ENCODE measurements at places on chromosomes 5 and 9.
A peak's percentile ranks its signal among the peaks of the same experiment; 100 is the strongest.

- no peak for DNase-seq
Measured at GRCh38 chr5:178222292-178222691, 10.3 kb downstream of the PHYKPL start.

GRCh38 chr9:93676310-93677047 is 100.1 kb downstream of the PHF2 start:
- peak; percentile 72 for DNase-seq

GRCh38 chr9:17476401-17476800 is 102.5 kb upstream of the SH3GL2 start:
- DNase-seq = no peak

- DNase-seq = no peak
Measured at GRCh38 chr5:129125819-129126218, 31.3 kb downstream of the ISOC1 start.

GRCh38 chr5:121031491-121031890 is 567.4 kb downstream of the PRR16 start:
- no peak for DNase-seq

- no peak for DNase-seq
Measured at GRCh38 chr5:14698495-14698894, 34.0 kb downstream of the OTULIN start.

DNA sequence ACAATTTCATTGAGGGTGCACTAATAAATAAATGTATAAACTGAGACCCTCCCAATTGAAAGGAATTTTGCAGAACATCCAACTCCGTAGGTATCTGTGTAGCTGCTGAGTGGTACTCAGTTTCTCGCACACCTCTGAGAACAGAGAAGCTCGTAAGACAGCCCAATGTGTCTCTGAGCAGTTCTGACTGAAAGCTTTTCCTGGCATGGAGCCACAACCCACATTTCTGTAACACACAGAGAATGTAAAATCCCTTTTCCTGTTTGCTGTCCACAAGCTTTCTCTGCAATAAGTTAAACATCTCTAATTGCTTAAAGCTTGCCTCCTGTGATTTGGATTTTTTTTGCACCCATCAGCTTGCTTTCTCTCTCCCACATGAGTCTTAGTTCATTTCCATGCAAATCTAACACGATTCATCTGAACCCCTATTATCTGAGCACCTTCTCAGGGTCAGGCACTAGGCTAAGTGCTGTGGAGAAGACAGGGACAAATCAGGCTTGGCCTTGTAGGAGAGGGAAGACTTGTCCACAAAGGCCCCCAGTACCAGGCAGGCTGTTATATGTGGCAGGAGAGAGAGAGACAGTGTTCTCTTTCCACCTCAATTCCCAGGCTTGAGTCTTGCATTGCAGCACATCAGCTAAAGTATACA is 44.2 kb upstream of the COL15A1 start:
- no peak for DNase-seq

GRCh38 chr5:143445776-143446175 is 42.3 kb upstream of the NR3C1 start:
- no peak for DNase-seq

DNA sequence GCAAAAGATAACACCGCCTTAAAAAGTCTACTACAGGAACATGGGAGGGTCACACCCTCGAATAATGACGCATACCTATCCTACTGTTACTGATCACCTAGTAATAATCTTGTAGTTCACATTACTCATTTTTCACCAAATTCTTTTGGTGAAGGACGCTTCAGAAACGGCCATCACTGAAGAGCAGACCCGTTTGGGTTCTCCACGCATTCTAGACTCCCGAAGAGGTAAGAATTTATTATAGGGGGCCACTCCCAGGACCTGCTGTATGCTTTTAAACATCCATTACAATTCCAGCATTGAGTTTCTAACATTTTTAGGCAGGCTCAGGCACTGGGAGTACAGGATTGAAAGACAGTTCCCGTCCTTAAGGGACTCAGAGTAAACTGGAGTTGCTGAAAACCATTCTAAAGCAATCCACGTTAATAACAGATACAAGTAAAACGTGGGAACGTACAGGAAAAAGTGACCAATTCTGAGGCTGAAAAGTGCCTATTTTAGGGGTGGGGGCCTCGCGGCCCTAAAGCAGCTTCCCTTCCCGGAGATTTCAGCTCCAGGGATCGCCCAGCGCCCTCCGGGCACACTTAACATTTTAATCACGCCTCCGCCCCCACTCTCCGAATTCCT is at the start of gene FER:
FER (plus strand) TSS at position 124 of the 627 bp plus-strand sequence. CDS start 50,286 bp downstream, outside the sequence.
- DNase-seq = no peak

- no peak for DNase-seq
Measured at GRCh38 chr5:53479590-53480415, 626 bp upstream of the FST start.

DNA sequence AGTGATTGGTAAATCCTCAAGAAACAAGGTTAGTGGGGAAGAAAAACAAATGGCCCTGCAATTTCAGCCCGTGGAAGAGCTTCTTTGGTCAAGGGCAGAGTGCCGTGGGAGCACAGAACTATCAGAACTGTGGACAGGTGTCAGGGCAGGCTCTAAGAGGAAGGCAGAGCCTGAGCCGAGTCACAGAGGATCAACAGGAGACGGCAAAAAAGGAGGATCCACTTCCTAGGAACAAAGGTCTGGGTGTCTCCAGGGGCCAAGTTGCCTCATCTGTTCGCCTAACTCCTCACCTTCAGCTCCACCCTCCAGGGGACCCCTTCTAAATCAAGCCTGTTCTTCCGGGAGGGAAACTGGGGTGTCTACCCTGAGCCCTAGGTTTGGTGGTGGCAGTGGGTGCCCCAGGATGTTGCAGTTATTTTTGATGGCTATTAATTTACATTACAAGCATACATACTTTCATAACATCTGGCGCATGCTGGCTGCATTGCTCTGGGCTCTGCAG is 88.0 kb downstream of the FEM1C start:
- no peak for DNase-seq

- no peak for DNase-seq
Measured at GRCh38 chr5:157596487-157596886, 20.9 kb upstream of the ADAM19 start.

GRCh38 chr9:128382261-128382660 is 11.1 kb downstream of the URM1 start:
- DNase-seq = no peak

DNA sequence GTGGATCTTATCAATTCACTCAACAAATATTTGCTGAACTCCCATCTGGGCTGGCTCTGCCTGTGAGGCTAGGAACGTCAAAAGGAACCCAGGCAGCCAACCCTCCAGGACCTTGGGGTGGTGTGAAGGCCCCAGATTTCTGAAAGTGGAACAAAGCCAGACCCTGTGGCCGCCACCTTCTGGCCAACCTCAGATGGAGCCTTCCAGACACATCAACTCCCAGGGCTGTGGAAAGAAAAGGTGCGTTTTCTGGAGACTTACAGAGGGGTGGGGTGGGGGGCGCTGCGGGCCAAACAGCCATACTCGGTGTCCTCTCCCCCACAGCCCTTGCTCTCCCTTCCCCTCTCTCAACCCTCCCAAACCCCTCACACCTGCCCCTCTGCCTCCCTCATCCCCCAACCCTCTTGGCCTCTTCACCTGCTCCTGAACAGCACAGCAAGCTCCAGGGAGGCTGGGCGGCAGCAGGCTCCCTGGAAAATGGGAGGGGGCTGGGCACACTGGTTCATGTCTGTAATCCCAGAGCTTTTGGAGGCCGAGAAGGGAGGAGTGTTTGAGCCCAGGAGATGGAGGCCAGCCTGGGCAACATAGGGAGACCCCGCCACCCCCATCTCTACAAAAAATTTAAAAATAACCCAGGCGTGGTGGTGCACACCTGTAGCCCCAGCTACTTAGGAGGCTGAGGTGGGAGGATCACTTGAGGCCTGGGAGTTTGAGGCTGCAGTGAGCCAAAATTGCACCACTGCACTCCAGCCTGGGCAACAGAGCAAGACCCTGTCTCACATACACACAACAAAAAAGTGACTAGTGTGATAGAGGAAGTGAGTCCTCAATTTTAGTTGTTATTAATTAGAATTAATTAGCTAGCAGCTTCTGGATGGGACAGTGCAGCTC is 45.0 kb upstream of the PRRC2B start:
- DNase-seq = peak; percentile 71

DNA sequence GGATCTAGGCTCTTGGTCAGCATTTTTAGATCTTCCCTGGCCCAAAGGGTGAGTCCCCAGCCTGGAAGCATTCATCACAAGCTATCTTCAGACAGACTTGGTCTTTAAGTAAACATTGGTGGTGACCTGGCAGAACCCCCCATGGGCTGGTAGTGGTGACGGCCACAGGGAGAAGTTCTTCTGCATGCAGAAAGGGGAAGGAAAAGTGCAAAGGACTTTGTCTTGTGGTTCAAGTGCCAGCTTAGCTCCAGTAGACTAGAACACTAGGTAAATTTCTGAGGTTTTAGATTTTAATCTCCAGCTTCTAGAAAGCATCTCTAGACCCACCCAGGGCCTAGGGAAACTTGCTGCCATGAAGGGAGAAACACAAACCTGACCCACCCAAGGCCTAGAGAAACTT is 584.0 kb downstream of the CHSY3 start:
- DNase-seq = no peak

- DNase-seq = no peak
Measured at GRCh38 chr9:33633636-33634035, 109.6 kb downstream of the ANKRD18B start.

- DNase-seq = no peak
Measured at GRCh38 chr9:68998812-68999211, 15.1 kb downstream of the PRKACG start.

DNA sequence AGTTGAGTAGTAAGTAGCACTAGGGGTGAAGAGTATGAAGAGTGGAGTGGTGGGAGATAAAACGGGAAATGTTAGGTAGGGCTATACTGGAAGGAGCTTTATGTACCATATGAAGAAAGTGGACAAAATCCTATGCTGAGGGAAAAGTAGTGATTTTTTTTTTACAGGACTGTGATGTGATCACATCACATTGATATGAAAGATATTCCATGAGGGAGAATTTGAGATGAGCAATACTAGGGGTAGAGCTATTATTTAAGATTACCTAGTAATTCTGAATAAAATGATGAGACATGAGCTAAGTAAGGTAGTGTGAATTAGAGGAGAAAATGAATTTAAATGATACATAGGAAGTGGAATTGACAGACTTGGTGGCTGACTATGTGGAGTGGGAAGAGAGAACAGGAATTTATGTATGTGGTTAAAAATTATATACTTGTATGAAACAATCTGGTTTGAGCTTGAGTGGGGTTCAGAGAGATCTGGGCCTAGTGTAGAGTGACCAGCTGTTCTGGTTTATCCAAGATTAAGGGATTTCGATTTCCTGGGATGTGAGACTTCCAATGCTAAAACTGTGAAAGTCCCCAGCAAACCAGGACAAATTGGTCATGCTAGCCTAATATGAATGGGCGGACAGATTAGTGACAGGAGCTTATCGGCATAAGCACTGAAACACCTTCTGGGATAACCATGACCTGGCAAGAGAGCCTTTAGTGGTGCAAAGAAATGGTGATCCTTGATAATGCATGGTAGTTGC is 29.3 kb upstream of the STOM start:
- DNase-seq = no peak

DNA sequence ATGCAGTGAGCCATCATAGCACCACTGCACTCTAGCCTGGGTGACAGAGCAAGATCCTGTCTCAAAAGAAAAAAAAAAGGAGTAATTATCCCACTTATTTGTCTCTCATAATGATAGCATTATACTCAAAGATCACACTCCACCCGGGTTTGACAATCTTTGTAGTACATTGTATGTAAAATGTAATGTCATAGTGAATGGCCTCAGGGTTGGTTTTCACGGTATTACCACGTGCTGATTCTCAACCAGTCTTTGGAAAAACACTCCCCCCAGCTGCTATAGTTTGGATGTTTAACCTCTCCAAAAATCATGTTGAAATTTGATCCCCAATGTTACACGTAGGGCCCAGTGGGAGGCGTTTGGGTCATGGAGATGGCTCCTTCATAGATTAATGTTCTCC is 402.4 kb upstream of the GRAMD2B start:
- no peak for DNase-seq

GRCh38 chr5:82174128-82174918 is 103.8 kb downstream of the RPS23 start:
- DNase-seq = no peak

- no peak for DNase-seq
Measured at GRCh38 chr5:75558981-75559632, 47.4 kb downstream of the POLK start.

DNA sequence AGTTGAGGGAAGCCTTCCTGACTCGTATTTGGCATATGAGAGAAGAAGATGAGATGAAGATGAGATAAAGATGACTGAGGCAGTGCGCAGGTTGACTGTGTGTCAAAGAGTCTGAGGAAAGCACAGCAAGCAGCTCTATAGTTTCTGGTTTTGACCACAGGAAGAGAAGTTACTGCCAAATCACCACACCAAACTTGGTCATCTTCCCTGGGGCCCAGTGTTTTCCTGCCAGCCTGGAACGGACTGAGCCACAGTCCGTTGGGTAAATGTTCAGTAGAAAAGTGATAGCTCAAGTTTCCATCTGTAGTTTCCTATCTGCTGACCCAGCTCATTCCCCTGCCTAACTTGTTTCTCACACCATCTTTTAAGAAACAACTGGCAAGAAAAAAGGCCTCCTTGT is 80.7 kb upstream of the ADAMTS19 start:
- DNase-seq = no peak

DNA sequence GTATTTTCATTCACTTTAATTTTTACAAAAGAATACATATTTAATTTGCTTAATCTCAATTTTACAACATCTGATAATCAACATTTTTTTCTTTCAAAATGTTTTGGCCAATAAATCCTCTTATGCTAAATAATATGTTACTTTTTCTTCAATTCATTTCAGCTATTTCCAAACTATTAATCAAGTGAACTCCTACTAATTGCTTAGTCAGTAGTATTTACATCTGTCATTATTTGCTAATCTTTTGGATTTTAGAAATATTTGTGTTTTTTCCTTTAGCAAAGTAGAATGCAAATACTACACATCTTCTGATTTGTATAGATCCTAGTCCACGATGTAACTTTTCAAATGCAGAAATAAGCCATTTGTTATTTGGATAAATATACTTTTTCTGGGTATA is 1.6 kb upstream of the TNPO1 start:
- DNase-seq = no peak

DNA sequence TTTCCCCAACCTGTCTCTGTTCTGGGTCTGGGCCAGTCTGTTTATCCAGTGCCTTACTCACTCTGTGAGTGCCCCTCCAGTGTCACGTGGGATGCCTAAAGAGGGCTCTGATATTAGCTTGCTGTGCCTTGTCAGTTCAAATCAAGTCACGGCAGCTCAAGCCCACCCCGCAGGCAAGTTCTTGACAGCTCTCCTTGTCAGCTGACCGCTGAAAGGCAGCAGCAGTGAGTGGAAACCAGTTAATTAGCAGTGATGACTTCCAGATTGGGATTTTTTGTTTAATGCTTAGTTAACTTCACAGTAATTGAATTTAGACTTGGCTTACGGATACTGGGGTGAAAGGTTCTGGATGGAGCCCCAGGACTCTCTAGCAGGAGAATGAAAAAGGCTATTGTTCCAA is 210.1 kb downstream of the PSAT1 start:
- DNase-seq = no peak

DNA sequence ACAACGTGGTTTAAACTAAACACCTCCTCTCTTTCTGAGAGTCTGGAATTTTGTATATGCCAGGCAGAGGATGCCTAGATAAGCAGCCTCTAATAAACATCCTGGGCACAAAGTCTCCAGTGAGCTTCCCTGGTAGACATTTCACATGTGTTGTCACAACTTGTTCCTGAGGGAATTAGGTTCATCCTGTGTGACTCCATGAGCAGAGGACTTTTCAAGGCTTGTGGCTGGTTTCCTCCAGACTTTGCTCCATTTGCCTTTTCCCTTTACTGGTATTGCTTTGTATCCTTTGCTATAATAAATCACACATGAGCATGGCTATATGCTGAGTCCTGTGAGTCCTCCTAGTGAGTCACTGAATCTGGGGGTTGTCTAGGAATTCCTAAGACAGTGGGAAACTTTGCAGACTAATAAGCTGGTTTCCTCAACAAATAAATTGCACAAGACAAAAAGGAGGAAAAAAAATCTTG is 77.4 kb downstream of the NR2F1-AS1 start:
- no peak for DNase-seq

All from mesenteric fat pad (tissue), 1 donor.